ENCODE measurements at places on chromosomes 16 and 17.

DNA sequence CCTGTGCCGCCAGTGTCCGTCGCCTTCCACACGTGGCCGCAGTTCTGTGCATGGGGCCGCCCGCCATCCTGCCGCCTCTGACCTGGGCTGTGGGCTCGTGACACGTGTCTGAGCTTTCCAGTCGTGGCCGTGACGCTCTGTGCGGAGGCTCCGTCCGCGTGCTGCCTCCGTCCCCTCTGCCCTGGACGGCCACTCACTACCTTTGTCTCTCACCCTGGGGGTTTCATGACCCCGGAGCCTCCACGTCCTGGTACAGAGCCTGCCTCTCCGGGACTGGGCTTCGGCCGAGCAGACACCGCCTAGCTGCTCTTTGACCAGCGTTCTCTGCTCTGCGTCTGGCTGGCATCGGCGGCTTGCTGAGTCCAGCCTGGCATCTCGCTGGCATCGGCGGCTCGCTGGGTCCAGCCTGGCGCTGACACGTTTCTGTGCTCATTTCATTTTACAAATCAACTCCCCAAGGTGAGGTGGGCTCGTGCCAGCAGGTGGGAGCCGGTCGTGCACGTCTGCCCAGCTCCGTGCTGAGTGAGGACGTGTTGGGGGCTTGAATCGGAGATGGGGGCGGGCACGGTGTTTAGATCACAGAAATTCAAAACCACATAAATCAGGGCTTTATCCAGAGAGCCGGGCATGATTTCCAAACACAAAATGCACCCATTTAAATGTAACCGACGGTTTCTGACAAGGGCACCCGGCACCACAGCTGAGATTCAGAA is 44.3 kb upstream of the GNG13 start:
- DNase-seq: no peak

DNA sequence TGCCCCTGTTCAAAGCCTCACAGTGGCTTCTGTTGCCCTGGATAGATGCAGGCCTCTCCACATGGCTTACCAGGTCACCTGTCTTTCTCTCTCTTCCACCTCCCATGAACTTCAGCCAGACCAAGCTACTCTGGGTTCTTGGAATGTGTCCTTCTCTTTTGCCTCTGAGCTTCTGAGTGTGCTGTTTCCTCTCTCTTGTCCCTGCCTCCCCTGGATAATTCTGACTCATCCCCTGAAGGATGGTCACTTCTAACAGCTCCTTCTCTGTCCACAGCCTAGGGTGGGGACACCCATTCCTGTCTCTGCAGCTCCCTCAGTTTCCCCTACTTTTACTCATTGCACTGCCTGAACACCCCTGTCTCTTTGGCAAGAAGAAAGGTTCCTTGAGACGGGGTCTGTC is 2.9 kb downstream of the GUCY2D start:
- DNase-seq: no peak

- DNase-seq: no peak
Observed at GRCh38 chr17:79627184-79627765, 16.4 kb upstream of the RBFOX3 start.

- no peak for DNase-seq
Observed at GRCh38 chr16:66115373-66115772, 251.1 kb upstream of the CDH5 start.

DNA sequence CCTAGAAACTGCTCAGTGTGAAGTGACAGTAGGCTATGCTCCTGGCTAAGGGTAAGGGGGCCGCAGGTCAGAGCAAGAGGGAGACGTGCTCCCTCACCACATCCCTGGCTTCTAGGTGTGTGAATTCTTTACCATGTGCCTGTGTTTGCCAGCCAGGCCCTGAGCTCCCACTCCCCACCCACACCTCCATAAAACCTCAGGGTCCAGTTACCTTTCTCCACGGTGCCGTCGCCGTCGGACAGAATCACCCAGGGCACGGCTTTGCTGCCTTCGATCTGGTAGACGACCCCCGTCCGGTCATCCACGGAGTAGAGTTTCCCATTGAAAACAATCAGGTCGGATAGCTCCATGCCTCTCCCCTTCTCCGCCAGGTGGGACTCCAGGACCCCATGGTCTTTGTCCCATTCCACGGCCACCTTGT is 12.8 kb downstream of the CANT1 start:
- DNase-seq: no peak

DNA sequence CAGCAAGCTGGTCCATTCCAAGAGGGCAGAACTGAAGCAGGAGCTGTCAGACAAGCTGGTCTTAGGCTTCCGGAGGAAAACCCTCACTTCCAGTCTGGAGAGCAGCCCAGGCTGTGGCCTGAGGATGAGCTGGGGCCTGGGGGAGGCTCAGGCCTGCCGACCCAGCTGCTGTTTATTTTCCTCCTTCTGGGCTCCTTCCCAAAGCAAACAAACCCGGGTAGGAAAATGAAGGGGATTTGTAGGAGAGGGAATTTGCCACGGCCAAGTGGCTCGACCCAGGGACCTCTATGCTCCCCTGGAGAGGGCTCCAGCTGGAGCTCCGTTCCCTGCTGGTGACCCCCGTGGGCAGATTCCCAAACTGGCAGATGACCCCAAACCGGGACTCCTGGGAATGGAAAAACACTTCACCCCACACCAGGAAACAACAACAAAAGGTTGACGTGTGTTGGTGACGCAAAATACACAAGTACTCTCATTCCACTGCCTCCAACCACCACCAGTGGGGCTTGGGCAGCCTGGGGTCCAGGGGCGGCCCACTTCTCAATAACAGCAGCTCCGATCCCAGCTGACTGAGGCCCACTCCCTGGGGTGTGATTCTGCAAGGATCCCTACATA is 8.8 kb downstream of the JUP start:
- no peak for DNase-seq

GRCh38 chr17:18327093-18327492 is 12.0 kb downstream of the SMCR8 start:
- DNase-seq: no peak

- DNase-seq: no peak
Observed at GRCh38 chr17:71080937-71081336, 911.6 kb downstream of the KCNJ2 start.

DNA sequence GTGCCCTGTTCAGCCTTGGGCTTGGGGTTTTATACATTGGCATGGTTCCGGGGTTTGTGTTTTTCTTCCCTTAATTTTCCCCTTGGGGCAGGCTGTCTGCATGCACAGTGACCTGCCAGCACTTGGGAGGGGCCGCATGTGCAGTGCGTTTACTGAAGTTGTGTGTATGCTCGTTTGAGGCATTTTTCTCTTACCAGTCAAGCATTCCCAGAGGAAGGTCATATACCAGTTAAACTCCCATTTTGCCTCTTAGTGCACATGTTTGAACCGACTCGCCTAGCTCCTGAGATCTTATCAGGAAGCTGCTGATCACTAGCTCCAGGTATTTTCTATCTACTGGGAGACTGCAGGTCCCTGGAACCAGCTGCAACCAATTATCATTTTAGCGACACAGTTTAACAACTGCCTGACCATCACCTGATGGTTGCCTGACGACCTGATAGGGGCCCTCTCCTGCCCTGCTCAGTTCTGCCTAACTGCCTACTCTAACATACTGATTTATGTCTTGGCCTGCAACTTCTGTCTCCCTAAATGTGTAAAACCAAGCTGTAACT is 51.4 kb downstream of the MFSD11 start:
- DNase-seq: no peak

DNA sequence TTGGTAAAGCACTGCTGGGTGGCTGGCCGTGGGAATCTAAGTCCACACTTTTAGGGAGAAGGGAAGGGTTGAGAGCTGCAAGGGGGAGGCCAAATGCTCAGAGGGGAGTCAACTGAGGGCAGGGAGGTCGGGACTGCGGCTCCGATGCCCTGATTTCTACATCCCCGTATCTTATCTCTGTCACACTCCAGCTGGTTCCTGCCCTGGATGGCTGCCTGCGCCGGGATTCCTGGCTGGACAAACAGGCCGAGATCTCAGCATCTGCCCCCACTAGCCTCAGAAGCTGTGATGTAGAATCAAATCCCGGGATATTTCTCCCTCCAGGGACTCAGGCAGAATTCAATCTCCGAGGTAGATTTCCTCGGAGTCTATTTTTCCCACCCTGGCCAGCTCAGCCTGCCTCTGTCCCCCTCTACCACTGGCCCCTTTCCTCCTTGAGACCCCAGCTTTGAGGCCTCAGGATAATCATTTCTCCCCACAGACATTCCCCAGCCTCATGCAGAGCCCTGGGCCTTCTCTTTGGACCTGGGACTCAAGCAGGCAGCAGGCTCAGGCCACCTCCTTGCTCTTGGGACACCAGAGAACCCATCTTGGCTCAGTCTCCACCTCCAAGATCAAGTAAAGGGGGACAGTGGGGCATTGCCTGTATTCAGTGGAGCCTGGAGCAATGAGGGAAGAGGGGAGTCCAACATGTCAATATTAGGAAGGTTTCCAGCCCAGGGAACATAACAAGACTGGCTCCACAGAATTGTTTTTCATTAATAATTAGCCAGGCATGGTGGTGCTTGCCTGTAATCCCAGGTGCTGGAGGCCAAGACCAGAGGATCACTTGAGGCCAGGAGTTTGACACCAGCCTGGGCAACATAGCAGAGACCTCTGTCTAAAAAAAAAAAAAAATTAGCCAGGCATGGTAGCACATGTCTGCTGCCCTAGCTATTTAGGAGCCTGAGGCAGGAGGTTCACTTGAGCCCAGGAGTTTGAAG is 1.8 kb downstream of the SHBG start:
- DNase-seq: no peak

DNA sequence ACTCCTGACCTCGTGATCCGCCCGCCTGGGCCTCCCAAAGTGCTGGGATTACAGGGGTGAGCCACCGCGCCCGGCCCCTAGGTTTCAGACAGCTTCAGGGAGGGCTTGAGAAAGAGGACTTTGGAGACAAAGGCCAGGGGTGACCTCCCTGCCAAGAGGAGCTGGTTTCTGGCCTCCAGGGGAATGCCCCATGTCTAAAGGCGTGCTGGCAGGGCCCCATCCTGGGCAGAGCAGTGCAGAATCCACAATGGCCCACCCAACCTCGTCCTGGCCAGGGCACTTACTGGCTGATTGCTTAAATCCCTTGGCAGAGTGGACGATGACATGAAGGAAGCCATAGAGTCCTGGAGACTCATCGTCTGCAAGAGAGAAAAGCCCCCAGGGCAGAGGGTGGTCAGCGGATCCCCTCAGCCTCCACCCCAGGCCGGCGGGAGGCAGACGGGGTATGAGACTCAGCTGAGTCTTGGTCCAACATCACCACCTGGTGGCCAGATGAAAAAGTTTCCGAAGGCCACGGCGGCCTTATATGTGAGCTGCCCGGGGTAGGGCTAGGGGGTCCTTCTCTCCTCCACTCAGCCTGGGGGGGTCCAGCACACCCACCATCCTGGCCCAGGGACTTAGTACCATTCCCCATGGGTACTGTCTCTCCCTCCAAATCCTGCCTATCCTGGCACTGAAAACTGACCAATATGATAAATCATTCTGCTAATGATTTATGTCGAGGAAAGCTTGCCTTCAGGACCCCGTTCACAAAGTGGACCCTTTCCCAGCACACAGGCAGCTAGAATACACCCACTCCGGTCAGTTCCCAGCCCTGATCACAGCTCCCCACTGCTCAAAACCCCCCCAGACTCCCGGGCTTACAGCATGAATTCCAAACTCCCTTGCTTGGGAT is 59.1 kb downstream of the TIMM22 start:
- DNase-seq: peak; percentile 18

DNA sequence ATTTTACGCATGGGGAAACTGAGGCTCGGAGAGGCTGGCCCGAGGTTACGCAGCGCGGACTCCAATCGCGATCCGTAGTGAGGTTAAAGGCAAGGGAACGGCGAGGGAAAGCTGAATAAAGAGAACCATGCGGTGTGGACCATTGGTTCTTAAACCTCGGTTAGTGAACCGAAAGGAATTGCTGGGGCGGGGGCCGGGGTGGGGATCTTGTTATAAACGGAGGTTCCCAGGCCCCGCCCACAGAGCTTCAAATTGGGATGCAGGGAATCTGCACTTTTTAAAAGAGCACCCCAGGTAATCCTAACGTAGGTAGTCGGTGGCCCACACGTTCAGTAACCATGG is 524 bp downstream of the IQCK start:
- no peak for DNase-seq

GRCh38 chr17:67947325-67947813 is 48.9 kb downstream of the C17orf58 start:
- DNase-seq: no peak

- peak; percentile 65 for DNase-seq
Observed at GRCh38 chr17:7404737-7405349, 946 bp upstream of the TMEM256 start.

- DNase-seq: no peak
Observed at GRCh38 chr17:82247856-82248671, 19.2 kb downstream of the SLC16A3 start.

GRCh38 chr17:76948726-76949342 is 80.6 kb downstream of the MGAT5B start:
- no peak for DNase-seq

GRCh38 chr16:85640585-85640984 is 27.5 kb downstream of the GSE1 start:
- no peak for DNase-seq

GRCh38 chr16:77660311-77660710 is 62.0 kb upstream of the NUDT7 start:
- no peak for DNase-seq

DNA sequence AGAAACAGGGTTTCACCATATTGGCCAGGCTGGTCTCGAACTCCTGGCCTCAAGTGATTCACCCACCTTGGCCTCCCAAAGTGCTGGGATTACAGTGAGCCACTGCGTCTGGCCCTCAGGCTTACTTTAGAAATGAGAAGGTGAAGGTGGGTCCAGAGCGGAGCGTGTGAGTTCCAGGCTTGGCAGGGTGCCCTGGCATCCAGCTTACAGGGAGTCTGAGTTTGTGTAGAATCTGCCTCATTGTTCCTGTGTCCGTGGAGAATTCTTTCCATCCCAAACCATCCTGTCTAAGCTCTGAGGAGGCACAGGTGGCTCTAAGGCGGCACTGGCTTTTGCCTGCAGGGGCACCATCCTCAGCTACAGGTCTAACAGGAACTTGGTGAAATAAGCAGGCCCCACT is 50.6 kb downstream of the RAB11FIP3 start:
- DNase-seq: no peak

Data from T follicular helper cell (primary cell).